NCI-H1105 treated with DMSO at 0.1 percent for 48 hours (cell line): ENCODE measurements at places on chromosomes 13 and 19.

- no peak for DNase-seq
Observed at GRCh38 chr13:104105418-104106355, 1039.5 kb upstream of the SLC10A2 start.

- no peak for DNase-seq
Observed at GRCh38 chr13:24495151-24495729, 17.3 kb downstream of the PARP4 start.

DNA sequence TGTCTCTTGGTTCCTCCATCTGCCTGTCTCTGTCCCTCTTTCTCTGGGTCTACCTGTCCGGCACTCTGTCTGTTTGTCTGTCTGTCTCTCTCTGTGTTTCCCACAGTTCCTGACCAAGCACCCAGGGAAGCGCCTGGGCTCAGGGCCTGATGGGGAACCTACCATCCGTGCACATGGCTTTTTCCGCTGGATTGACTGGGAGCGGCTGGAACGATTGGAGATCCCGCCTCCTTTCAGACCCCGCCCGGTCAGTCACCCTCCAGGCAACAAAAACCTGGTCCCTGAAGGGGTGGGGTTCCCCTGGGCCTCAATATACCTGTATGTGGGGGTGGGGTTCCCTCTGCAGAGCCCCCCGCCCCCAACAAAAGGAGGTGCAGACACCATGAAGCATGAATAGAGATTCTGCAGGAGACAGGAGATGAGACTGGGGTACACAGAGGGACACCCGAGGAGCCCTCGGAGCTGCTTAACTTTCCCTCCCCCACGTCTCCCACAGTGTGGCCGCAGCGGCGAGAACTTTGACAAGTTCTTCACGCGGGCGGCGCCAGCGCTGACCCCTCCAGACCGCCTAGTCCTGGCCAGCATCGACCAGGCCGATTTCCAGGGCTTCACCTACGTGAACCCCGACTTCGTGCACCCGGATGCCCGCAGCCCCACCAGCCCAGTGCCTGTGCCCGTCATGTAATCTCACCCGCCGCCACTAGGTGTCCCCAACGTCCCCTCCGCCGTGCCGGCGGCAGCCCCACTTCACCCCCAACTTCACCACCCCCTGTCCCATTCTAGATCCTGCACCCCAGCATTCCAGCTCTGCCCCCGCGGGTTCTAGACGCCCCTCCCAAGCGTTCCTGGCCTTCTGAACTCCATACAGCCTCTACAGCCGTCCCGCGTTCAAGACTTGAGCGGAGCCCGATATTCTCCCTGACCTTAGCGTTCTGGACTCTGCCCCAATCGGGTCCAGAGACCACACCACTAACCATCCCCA lies 2.6 kb upstream of the CACNG7 start:
- DNase-seq = no peak

DNA sequence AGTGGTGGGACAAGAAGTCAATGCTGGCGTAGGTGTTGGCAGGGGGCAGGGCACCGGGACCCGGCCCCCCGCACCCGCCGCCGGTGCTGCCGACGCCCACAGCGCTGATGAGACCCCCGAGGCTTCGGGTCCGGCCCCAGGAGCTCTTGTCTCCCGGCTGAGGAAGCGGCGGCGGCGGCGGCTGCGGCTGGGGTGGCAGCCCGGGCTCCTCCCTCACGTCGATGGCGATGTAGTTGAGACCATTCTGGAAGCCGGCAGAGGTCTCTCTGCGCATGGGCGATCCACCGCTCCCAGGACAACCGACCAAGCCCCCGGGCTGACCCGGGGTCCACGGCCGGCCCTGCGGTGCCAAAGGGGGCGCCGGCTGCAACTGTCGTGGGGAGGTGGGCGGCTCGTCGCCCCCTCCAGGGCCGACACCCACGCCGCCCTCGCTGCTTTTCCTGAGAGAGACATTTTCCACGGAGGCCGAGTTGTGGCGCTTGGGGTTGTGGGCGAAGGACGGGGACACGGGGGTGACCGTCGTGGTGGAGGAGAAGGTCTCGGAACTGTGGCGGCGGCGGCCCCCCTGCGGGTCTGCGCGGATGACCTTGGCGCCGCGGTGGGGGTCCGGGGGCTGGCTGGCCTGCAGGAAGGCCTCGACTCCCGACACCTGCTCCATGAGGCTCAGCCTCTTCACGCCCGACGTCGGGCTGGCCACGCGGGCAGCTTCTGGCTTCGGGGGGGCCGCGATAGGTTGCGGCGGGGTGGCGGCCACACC lies 4.1 kb downstream of the IRS2 start:
- no peak for DNase-seq

- no peak for DNase-seq
Observed at GRCh38 chr19:46728693-46729339, 11.9 kb upstream of the PRKD2 start.

- DNase-seq = no peak
Observed at GRCh38 chr13:40341501-40341900, 324.9 kb downstream of the FOXO1 start.

DNA sequence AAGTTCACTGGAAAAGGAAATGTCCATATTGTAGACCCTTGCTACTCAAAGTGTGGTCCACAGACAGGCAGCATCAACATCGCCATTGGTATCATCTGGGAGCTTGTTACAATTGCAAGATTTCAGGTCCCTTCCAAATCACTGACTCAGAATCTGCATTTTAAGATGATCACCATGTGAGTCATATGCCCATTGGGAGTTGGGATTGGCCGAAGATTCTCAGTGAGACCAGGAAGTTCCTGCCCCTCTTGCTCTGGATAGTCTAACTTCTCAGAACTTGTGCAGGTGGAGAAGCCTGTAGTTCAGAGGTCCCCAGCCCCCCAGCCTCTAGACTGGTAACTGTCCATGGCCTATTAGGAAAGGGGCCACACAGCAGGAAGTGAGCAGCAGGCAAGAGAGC lies 48.9 kb upstream of the URAD start:
- DNase-seq = no peak

- no peak for DNase-seq
Observed at GRCh38 chr13:42280537-42280936, 8.6 kb downstream of the AKAP11 start.

GRCh38 chr13:50376895-50377575 lies 361.8 kb downstream of the KCNRG start:
- DNase-seq = no peak

- DNase-seq = no peak
Observed at GRCh38 chr13:20492641-20493040, 33.0 kb downstream of the CRYL1 start.

- DNase-seq = no peak
Observed at GRCh38 chr13:83667606-83668005, 214.7 kb downstream of the SLITRK1 start.

GRCh38 chr13:41701676-41702075 lies 244.3 kb downstream of the RGCC start:
- DNase-seq = no peak

DNA sequence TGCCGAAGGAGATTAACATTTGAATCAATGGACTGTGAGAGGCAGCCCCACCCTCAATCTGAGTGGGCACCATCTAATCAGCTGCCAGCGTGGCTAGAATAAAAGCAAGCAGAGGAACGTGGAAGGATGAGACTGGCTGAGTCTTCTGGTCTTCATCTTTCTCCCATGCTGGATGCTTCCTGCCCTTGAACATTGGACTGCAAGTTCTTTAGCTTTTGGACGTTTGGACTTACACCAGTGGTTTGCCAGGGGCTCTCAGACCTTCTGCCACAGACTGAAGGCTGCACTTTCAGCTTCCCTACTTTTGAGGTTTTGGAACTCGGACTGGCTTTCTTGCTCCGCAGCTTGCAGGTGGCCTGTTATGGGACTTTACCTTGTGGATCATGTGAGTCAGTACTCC lies 14.7 kb downstream of the NHLRC3 start:
- DNase-seq = no peak

GRCh38 chr13:75347925-75348324 lies 134.0 kb downstream of the TBC1D4 start:
- DNase-seq = no peak

DNA sequence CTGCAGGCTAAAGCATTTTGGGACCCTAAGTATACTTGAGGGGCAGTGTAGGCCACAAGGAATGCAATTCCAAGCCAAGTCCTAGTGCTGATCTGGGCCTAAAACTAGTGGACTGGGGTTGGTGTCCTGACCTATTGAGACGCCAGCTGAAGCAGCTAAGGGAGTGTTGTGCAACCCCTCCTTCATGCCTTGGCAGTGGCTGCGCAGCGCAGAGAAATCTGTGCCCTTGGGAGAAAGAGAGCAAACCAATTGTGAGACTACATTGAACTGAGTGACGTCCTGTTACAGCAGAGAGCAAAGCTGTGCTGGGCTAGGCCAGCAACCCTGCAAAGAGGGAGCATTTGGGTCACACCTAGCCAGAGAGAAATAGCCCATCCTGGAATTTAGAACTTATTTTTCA lies 2715.0 kb upstream of the PCDH20 start:
- no peak for DNase-seq

DNA sequence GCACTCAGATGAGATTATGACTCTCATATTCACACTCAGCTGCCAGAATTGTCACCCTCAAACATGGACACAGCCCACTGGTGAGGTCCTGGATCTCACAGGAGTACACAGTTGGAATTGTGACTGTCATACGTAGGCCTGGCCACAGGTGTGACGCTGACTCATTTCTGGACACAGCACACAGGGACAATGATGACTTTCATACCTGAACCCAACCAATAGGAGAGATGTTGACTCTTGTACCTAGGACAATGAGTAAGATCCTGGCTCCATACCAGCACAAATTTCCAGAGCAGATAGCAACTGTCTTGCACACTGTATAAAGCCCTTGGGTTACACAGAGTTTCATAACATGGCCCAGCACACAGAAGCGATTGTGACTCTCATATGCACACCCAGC lies 46.4 kb downstream of the ZNF85 start:
- no peak for DNase-seq

GRCh38 chr13:40445557-40445990 lies 220.9 kb downstream of the FOXO1 start:
- DNase-seq = no peak

- DNase-seq = no peak
Observed at GRCh38 chr13:44142941-44143665, 230.5 kb upstream of the SERP2 start.

DNA sequence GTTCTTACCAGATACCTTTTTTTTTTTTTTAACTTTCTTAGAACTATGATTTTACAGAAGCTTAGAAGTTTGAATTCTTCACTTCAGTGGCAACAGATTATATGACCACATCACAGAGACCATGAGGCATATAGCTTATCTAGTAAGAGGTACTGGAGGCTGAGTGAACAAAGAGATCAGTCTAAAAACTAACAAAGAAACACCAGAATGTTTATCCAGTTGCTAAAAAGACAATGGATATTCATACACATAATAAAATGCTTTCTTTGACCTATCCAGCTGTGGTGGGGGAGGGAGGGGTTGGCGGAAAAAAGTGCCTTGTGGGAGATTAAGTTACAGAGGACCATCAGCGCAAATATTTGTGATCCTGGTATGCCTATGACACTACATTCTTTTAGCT lies 34.7 kb upstream of the SLITRK6 start:
- no peak for DNase-seq

DNA sequence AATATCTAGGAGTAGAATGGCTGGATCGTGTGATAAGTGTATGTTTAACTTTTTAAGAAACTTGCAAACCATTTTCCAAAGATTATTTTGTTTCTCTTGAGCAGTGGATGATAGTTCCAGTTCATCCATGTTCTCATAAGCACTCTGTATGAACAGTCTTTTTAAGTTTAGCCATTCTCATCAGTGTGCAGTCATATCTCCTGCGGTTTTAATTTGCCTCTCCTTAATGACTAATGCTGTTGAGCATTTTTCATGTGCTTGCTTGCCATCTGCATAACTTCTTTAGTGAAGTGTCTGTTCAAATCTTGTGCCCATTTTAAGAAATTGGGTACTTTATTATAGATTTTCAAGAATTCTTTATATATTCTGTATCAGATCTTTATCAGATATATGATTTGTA lies 58.6 kb downstream of the WASF3 start:
- DNase-seq = no peak

DNA sequence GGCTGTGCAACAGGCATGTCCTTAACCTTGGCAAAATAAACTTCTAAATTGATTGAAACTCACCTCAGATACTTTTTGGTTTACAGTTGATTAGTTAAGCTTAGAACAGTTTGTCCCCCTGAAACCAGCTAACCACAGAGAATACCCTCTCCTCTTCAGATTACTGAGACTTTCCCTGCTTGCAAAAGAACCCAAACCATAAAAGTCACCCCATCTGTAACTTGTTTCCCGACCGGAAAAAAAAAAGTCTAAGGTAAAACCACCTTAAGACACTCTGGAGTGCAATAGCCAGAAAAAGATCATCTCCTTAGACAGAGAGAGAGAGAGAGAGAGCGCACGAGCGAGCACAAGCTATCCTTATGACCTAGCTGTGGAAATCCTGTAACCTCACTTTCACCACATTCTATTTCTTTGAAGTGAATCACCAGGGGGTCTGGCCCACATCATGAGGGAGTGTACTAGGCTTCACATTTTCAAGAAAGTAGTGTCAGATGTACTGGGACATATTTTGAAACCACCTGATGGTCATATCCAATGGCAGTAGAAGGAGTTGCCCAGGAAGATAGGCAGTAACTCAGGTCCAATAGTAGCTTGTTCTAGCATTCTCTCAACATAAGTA lies 11.1 kb upstream of the GTF2F2 start:
- DNase-seq = no peak

DNA sequence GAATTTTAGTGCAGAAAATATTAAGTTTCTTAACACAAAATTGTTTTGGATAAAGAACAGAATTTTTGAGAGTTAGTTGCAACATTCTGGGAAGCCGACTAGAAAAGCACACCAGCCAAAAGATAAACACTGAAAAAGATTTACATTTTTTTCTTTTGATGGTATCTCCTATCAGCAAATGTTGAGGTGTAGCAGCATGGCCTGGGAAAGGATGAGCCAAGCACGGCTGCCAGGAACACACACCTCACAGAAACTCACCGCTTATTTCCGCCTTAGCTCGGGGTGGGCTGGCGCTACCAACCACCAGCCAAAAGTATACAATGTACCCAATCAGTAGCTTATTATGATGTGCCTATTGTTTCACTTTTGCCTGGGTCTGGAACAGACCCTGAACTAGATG lies 134.7 kb downstream of the MIPEP start:
- no peak for DNase-seq

GRCh38 chr19:4781801-4782200 lies 9.7 kb upstream of the FEM1A start:
- DNase-seq = no peak

DNA sequence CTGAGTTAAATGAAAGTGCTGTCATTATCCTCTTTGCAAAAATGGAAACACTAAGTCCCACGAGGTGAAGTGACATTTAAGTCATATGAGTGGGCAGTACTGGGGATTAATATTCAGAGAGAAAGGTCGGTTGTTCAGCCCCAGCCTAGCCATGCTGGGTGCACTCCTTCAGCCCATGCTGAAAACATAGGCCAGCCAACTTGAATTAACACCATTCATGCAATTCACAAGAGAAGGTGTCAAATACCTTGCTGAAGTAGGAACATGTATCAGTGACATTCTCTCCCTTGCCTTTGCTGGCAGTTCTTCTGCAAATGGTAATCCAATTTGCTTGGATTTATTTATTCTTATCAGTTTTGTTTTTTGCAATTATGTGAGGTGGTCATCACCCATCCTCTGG lies 256.3 kb downstream of the DNAJC15 start:
- no peak for DNase-seq

- peak; percentile 78 for DNase-seq
Observed at GRCh38 chr19:41597600-41598041, 21.7 kb downstream of the CEACAM21 start.

GRCh38 chr13:40438022-40438680 lies 228.3 kb downstream of the FOXO1 start:
- DNase-seq = no peak
